ENCODE measurements at places on chromosomes 1 and 21.

- no peak for DNase-seq
Observed at GRCh38 chr1:153355445-153356071, 2.1 kb upstream of the S100A9 start.

DNA sequence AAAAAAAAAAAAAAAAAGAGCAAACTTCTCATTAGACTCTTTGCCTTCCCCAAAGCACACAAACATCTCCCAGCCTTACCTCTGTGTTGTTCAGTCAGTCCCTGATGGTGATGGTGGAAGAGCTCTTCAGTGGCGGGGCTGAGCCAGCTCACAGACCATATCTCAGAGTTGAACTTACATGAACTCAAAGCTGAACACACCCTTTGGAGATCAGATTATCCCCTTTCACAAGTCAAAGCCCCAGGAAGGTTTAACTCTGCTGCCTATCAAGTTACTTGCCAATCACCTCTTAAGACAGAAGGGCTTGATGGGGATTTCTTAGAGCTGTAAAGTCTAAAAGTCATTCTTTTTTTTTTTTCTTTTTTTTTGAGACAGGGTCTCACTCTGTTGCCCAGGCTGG is 55.2 kb upstream of the L1TD1 start:
- DNase-seq, result no peak

- DNase-seq, result no peak
Observed at GRCh38 chr1:25028907-25029599, 99.0 kb upstream of the RUNX3 start.

GRCh38 chr21:36125512-36126207 is 9.2 kb upstream of the CBR3 start:
- no peak for DNase-seq

GRCh38 chr1:178870944-178871343 is at the start of gene ANGPTL1:
Gene ANGPTL1 (minus strand): TSS chr1:178871077. CDS start chr1:178865776, 5,301 bp downstream.
- DNase-seq, result no peak

DNA sequence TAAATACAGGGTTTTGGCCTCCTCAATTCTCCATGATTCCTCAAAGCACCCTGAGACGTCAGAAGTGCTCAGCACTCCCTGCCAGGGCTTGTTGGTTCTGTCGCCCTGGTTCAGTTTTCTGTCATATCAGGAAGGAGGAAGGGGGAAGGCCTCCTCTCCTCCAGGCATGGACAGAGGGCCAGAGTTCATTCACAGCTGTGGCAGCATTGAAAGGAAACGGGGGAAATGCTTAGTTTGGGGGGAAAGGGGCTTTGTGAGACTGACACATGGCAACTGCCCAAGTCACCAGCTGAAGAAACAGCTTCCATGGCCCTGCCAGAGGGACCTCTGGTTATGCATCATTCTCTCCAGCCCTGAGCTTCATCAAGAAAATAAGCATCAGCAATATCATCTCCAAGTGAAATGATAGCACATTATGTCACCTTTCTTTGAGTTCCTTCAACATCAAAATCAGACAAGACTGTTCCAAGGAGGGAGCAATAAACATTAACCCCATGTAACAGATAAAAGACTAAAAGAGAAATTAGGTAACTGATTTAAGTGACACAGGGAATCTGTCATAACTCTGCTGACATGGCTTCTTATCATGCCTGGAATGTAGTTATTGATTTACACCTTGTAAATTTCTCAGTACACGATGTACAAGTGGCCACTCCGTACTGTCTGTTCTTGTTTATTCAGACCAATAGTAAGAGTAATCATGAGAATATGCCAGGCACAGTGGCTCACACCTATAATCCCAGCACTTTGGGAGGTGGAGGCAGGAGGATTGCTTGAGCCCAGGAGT is 103.2 kb upstream of the SLC25A33 start:
- no peak for DNase-seq
